ENCODE measurements at places on chromosomes 7 and 10.

- no peak for DNase-seq
Measured at GRCh38 chr7:43513251-43513650, 69.7 kb upstream of the STK17A start.

- DNase-seq: no peak
Measured at GRCh38 chr10:97226398-97226797, 40.6 kb upstream of the SLIT1 start.

DNA sequence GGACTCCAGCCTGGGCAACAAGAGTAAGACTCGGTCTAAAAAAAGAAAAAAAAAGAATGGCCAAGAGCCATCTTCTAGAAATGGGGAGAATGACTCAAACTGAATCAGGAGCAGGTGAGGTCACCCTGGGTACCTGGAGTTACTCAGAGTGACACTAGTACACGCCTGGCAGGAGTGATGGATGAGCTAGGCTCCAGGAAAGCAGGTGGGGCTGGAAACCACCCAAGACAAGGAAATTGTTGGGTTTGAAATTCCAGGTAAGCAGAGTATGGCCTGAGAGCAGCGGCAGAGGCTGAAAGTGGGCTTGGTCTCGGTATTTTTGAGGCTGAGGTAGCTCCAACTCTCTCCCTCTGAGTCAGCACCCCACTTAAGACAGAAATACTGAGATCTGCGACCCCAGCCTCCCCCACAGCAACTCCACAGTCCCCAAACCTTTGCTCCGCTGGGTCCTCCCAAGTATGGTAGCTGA is 18.5 kb downstream of the DDIT4 start:
- DNase-seq: no peak

DNA sequence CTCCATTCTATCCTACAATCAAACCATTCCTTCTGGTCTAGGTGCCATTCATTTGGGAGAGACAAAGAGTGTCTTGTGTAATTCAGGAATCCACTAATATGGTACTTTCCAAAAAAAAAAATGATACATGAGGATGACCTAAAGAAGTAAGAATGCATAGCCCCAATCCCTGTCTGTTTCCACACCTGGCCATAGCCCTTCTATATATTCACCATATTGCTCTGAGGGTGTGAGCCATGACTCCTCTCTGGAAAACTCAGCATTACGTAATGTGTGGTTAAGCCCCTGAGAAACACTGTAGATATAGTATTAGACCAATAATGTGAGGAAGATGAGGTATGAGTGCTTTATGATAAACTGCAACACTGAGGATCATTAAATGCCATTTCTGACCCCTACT is 592.7 kb downstream of the INHBA start:
- DNase-seq: peak; percentile 85

GRCh38 chr10:69801094-69801433 is 642 bp upstream of the COL13A1 start:
- DNase-seq: peak; percentile 53

GRCh38 chr7:83204715-83205114 is 42.0 kb upstream of the PCLO start:
- DNase-seq: no peak

DNA sequence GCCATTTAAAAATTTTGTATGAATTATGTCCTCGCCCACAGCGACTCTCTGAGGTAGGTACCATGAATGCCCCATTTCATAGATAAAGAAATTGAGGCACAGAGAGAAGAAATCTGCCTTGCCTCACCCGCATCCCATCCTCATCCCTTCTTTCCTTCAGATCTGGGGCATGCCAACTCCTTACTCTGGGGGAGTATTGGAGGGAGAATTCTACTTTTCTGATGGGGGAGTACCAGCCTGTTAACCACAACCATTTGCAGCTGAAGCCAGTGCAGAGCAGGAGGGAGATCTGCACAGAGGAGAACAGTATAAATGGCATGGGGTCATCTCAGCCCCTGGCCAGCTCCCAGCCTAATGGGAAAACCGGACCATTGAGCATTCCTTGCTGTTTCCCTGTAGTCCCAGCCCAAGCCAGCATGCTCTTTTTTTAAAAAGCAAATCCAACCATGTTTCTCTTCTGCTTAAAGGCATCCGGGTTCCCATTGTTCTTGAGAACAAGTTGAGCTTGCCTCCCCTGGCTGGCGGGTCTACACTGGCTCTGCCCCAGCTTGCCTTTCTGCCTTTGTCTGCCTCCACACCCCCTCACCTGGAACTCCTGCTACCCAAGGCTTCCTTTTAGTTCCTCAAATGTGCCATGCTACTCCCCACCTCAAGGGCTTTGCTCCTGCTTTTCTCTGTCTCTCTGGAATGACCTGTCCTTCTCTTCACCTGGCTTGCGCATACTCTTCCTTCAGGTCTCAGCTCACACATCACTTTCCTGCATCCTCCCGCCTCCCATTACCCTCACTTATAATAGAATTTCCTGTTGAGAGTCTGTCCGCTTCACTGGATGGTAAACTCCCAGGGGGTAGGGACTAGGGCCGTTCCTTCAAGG is 8.8 kb upstream of the ZNF503 start:
- DNase-seq: no peak

DNA sequence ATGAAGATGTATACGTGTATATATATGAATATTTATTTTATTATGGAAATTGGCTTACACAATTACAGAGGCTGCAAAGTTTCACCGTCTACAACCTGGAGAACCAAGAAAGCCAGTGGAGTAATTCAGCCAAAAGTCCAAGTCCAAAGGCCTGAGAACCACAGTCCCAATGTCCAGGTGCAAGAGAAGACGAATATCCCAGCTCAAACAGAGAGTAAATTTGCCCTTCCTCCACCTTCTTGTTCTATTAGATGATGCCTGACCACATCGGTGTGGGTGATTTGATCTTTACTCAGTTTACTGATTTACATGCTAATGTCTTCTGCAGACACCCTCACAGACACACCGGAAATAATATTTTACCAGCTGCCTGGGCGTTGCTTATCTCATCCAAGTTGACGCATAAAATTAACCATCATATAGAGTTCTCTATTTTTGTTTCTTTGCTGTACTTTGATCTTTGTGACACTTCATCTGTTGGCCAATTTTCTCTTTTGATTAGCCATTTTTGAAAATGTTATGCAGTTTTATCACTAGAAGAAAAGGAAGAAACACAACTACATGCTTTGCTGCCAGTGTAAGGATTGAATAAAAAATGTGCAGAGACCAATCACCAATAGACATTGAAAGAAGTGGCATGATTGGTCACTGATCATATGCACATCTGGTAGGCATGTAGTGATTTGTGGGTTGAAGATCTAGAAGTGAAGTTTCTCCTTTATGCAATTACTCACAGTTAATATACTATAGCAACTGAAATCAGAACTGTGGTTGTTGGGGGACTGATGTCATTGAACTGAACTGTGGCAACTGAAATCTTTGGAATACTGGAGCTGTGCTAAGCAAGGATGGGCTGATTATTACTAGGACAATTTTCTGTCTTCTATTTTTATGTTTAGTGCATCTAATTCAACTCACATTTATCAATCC is 68.5 kb downstream of the EPDR1 start:
- DNase-seq: no peak

DNA sequence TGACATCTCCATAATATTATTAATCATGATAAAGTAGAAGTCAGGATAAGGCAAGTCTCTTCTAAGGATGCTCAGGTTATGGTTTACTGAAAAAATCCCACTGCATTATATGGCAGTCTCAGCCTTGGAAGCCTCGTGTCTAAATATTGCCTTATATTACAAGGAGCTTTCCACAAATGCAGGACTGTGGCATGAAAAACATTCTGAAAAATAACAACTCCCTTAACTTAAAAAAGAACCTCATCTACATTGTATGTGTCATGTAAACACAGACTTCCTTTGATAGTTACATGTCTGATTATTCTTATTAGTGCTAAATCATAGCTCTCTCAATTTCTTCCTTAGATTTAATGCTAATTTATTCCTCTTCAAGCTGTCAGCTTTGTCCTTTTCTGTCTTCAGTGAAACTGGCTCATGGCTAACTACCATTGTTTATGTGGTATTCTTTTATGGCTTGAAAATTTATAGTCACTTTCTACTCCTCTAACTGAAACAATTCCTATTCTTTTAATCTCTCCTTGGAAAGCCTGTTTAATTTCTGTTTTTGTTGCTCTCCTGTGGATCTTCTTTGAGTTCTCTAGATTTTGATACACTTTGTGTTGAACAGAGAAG is 156.1 kb downstream of the KIF20B start:
- no peak for DNase-seq

DNA sequence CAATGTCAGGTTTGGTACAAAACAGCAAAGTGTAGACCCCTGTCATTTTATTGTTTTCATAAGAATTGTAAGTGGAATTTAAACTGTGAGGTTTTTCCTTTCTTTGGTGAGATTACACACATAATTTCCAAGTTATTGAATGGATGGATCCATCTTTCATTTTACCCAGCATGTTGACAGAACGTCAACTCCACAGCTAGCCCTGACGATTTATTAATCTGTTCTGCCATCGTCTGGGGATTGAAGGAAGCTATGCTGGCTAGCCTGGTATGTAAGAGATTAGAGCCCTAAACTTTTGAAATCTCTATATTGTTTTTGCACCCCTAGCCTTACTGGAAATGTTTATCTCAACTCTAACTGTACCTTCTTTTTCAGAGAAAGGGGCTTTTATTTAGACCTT is 8.6 kb downstream of the WNT16 start:
- DNase-seq: peak; percentile 74

GRCh38 chr10:73997461-73997786 is 492 bp upstream of the VCL start:
- no peak for DNase-seq

- peak; percentile 29 for DNase-seq
Measured at GRCh38 chr10:69845574-69846292, 44.0 kb downstream of the COL13A1 start.

- no peak for DNase-seq
Measured at GRCh38 chr7:157360483-157361025, 23.8 kb downstream of the DNAJB6 start.

- DNase-seq: peak; percentile 49
Measured at GRCh38 chr10:27745732-27746396, at the start of gene MKX. Gene MKX, minus strand, starts transcription at chr10:27745819. Its CDS starts 2,404 bp downstream, at chr10:27743415.

DNA sequence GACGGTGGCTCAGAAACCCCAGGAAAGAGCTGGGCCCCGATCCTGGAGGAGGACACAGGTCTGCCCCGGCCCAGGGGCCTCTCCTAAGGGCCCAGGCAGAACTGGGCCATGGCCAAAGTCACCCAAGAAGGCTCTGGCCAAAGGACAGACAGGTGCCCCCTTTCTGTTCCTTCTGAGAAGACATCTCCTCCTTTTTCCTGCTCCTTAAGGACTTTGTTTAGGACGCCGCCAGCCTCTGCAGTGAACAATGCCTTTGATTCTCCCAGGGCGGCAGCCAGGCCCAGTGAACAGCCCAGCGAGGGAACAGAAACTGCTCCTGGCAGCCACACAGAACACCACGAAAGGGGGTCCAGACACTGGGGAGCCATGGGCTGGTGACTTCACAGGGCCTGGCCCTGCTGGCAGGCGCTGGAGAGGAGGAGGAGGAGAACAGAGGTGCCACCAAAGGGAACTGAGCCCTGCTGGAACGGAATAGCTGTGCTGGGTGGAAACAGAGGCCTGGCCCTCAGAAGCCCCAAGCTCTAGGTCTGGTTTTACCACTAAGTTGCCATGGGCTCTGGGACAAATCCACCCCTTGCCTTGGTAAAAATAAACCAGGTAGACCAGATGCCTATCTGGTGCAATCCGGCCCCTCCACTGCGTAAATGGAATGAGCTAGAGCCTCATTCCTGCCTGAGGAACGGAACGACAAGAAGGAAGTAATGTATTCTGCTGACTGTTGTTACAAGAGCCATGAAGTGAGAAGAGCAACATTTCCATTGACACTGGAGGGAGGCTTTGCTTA is 163.3 kb upstream of the RHEB start:
- DNase-seq: no peak

DNA sequence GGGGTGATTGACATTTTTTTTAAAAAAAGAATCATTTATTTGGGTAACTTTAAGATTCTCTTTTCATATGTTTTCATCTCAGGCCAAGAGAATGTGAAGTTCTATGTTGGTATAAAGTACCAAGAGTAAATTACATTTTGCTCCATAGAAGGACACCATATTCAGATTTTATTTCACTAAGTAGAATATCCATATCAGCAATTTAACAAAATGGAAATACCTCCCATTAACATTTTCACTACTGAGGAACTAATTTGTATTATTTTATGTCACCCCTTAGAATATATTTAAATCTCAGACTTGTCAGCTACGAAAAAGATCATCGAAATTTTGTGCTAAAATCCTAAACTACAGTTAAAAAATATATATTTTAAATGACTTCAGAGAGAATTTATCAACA is 274.3 kb downstream of the SEMA3D start:
- no peak for DNase-seq

DNA sequence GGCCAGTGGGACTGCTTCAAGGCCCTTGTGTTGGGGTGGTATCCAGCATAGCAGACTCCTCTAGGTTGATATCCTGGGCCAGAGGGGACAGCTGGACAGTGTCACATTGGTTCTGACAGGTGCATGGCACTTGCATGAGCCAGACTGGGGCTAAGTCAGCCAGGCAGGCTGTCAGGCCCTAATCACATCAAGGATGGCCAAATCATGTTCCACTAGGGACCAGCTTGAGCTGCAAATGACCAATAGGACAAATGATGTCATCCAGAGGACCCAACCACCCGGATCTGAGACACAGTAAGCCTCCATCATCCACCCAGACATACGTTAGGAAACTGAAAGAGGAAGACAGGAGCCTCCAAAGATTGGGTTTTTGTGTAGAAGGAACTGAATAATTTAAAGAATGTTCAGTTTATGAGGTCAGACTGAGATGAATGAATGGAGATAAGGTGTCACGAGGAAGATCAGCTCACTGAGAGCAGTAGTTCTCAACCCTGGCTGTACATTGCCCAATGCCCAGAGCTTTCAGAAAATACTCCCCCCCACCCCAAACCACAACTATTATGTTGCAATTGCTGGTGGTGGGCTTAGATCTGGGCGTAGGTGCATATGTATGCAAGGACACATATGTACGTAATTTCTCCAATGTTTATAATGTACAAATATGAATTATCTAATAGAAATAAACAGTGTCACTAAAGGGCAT is 75.2 kb upstream of the INHBA start:
- no peak for DNase-seq

DNA sequence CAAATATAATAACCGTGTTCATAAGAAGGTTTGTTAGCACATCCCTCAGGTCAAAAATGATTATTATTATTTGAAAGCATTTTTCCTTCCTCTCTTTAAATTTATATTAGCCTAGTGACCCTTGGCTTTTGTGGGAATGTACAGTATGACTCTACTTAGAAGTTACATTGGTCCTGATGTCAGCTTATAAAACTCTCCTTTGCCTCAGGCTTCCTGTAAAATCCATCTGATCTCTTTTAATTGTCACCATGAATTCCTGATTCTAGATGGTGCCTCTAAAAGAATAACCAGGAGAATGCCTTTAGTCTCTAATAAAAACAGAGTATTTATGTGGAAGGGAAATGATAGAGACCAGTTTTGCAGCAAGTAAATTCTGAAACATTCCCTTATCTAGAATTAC is 1134.4 kb downstream of the XPNPEP1 start:
- DNase-seq: no peak

All from fibroblast of upper back skin (primary cell).